WTC11 (cell line): ENCODE measurements at places on chromosomes 2 and 18.

GRCh38 chr2:151157000-151157735, 104.5 kb downstream of the RBM43 start:
- DNase-seq, result no peak

- DNase-seq, result no peak
Observed at GRCh38 chr2:30280596-30281434, 49.5 kb downstream of the LBH start.

- DNase-seq, result no peak
Observed at GRCh38 chr18:6975084-6975483, 142.5 kb downstream of the LAMA1 start.

GRCh38 chr2:41204315-41204714, 752.4 kb upstream of the SLC8A1 start:
- DNase-seq, result no peak

- DNase-seq, result no peak
Observed at GRCh38 chr2:213545964-213546475, 261.8 kb downstream of the SPAG16 start.

DNA sequence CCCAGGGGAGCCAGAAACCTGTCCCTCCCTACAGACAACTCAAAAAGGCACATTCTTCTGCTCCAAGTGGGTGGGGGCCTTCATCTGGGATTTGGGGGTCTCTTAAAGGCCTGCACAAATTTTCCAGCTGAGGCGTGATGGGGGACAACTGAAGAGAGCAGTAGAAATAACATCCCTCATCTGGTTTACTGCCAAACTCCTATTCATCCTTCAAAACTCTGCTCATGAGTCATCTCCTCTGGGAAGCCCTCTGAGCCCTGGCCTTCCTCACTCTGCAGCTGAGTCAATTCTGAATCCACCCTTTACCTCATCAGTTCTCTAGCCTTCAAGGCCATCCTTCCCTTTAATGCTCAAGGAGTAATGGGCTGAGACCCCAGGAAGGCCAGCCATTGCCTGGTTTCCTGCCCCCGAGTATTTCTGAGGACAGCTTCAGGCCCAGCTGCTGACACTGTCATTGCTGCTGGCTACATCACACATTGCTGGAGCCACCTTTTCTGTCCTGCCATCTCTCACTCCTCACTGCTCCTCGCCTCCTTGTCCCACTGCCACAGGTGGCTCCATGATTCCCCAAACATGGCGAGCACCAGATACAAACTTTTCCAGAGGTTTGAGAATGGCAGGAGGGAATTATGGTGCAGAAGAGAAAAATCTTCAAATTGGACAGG, 32.2 kb upstream of the GLI2 start:
- DNase-seq, result no peak

DNA sequence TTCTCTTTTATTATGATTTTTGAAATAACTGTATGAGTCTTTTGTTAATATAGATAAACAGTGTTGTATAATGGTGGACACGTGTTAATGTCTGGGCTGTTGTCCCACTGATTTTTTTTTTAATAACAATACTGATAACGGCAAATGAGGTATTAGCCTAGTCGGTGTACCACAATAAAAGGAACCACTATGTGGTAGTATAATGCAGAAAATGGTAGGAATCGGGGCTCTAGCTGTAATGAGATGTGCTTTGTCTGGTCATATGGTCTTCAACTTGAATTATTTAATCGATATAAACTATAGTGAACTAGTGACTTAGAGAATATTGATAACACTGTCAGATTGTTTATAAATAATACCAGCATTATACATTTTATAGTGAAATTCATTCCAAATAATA, 517.9 kb upstream of the SPHKAP start:
- DNase-seq, result no peak

DNA sequence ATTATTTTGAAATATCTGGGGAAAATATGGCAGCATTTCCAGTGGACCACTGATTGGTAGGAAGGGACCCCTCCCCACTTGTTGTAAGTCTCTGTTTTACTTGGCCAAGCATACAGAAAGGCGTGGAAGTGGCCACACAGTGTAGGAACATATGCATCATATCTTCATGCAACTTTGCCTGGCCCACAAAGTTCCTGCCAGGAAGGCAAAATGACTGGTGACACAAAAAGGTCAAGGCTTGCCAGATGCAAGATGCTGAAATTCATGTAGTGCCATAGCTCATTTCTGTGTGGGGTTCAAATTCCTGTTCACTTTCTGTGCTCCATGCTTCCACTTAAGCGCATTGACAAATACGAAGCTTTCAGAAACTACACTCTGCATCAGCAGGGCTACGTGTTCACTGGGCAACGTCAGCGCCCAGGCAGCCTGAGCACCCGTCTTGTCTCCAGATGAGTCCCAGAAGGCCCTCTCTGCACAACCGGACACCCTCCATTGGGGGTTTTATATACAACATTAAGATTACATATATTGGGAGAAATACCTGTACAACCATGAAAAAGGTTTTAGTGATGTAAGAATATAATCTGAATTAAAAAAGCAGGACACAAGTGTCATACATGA, 3.6 kb downstream of the DYNC2LI1 start:
- DNase-seq, result no peak

- DNase-seq, result no peak
Observed at GRCh38 chr2:179098080-179098689, 48.2 kb upstream of the CCDC141 start.

DNA sequence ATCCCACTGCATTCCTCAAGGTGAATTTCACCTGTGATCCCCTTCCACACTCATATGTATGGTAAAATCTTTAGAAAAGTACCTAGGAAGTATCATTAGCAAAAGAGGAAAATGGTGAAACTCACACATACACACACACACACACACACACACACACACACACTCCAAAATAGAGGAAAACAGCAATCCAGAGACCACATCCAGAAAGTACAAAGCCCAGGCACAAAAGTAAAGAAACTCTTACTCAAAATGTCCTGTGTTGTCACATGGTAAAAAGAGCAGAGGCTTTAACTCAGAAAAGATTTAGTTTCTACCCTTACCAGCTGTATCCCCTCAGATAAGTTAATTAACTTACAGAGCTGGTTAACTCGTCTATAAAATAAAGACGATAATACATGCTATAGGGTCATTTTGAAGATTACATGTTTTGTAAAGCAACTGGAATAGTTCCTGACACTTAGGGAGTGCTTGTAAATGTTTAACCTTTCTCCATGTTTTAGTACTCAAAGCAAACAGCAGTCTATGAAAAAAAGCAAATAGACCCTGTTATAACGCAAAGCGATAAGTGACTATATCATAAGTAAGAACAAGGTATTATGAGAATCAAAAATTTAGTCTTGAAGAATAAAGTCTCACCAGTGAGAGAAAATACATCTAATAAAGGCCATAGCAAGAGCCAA, 360.0 kb upstream of the LRATD1 start:
- no peak for DNase-seq

DNA sequence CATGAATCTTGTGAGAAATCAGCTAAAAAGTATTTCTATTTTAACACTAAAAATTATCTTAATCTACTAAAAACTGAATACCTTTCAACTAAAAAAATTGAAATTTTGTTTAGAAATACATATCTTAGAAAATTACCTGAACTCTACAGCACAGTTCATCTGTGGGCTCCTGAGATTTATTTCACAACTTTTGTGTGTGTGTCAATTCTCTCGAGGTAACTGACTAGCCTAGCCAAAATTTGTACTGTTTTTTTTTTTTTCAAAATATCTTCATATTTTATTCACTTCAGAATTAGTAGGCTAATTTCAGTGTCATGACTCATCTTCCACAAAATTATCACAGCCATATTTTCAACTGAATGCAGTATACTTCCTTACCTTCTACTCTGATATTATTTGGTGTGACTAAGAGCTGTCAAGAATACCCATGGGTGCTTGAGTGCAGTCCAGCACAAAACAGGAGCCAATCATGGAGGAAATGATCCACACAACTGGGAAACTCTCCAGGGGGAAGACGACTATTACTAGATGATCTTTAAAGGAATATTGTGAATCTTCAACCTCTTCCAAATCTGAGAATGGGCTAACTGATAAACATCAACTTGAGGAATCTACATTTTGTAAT, 174.6 kb downstream of the ZNF385B start:
- no peak for DNase-seq

DNA sequence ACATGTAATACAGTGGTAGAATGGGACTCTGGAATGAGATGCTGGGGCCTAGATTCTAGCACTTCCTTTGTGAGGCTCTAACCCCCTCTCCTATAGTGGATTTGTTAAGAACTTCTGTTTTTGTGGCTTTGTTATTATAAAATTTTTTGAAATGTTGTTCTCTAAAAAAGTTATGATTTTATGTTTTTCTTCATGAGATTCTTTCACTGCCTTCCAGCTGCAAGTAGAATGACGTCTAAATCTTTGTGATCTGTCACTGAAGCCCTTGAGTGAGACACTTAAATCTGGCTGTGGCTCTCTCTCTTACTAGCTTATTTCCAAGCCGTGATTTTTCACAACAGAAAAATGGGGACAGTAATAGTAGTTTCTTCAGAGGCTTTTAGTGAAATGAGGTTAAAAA, 1.6 kb downstream of the CASP8 start:
- DNase-seq, result no peak
